Memory B cell (primary cell): ENCODE measurements at places on chromosomes 16 and 17.
A peak's percentile ranks its signal among the peaks of the same experiment; 100 is the strongest.

GRCh38 chr16:85735225-85735635 lies 15.7 kb downstream of the C16orf74 start:
- peak overlapping the region; percentile 38 for H3K27ac ChIP-seq
- H3K36me3 ChIP-seq, result peaks cover 8% of the 10 kb centered on the region
- DNase-seq, result peak; percentile 34
- peaks cover 22% of the 10 kb centered on the region for H3K4me1 ChIP-seq

GRCh38 chr17:2089021-2089422 lies 34.1 kb downstream of the HIC1 start:
- peaks cover 53% of the 10 kb centered on the region for H3K4me1 ChIP-seq
- peaks cover 16% of the 10 kb centered on the region for H3K36me3 ChIP-seq
- DNase-seq, result no peak
- peak overlapping the region; percentile 92 for H3K27ac ChIP-seq
- no peaks in the 10 kb centered on the region for H3K27me3 ChIP-seq

- no peaks in the 10 kb centered on the region for H3K27me3 ChIP-seq
- peaks cover 7% of the 10 kb centered on the region for H3K36me3 ChIP-seq
- peaks cover 54% of the 10 kb centered on the region for H3K4me1 ChIP-seq
- no peak for DNase-seq
- H3K4me3 ChIP-seq, result peak overlapping the region; percentile 76
- peak overlapping the region; percentile 84 for H3K27ac ChIP-seq
Observed at GRCh38 chr17:60087882-60088669, 9.4 kb upstream of the HEATR6 start.

GRCh38 chr16:84176192-84177053 lies 10.4 kb downstream of the TAF1C start:
- no peak overlapping the region for H3K4me3 ChIP-seq
- peaks cover 5% of the 10 kb centered on the region for H3K27me3 ChIP-seq
- H3K36me3 ChIP-seq, result no peaks in the 10 kb centered on the region

- H3K36me3 ChIP-seq, result no peaks in the 10 kb centered on the region
- H3K27ac ChIP-seq, result no peak overlapping the region
- no peak overlapping the region for H3K4me3 ChIP-seq
- H3K27me3 ChIP-seq, result peaks cover 42% of the 10 kb centered on the region
- peaks cover 8% of the 10 kb centered on the region for H3K4me1 ChIP-seq
Observed at GRCh38 chr17:49002331-49002730, 5.1 kb downstream of the IGF2BP1 start.

DNA sequence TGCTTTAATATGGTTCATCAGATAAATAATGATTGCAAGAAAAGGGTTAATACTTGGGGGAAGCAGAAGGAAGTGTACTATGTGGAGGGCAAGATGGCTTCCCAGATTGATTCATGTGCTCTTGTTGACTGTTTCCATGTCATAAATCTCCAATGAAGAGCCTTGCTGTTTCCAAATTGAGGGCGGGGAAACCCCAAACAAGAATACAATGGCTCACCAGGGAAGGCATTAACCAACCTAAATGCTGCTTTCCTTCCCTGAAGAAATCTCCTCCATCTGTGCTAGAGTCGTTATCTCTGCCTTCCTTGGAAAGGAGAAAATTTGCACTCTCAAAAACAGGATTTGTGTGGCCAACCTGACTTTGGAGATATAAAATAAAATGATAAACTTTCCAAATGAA lies 28.0 kb upstream of the CDH13 start:
- peaks cover 1% of the 10 kb centered on the region for H3K36me3 ChIP-seq
- DNase-seq, result no peak
- no peak overlapping the region for H3K4me3 ChIP-seq
- H3K4me1 ChIP-seq, result no peaks in the 10 kb centered on the region

DNA sequence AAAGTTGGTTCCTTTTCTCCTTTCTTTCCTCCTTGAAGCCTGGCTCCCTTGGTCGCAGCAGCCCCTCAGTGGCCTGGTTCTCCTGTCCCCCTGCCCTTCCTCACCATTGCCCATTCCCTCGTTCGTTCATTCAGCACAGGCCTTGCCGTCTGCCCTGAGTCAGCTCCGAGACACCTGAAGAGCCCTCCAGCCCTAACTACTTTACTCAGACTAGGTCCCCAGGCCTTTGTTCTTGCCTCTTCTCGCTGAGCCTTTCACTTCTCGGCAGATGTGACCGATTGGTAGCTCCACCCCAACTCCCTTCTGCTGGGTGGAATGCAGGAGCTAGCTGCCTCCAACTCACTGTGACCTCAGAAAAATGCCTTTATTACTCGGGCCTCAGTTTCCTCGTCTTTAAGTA lies 7.0 kb upstream of the ADAM11 start:
- no peak overlapping the region for H3K4me3 ChIP-seq
- DNase-seq, result no peak
- H3K27ac ChIP-seq, result no peak overlapping the region
- H3K4me1 ChIP-seq, result no peaks in the 10 kb centered on the region

DNA sequence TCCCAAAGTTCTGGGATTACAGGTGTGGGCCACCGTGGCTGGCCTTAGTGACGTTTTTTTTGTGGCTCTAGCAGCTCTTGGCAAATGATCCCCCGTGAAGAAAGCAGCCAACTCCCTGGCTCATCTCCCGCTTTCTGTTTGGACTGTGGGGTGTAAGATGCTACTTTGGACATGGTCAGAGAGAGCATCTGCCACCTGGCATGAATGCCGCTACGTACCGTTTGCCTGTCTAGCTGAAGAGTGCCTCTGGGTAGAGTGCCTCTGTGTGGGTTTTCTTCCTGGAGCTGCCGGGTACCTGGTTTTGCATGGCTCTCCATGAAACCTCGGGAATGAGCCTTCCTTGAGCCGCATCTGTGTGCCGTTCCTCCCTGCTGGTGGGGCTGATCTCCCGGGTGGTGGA lies 34.3 kb downstream of the NDEL1 start:
- peaks cover 29% of the 10 kb centered on the region for H3K36me3 ChIP-seq
- no peak overlapping the region for H3K27ac ChIP-seq
- peaks cover 2% of the 10 kb centered on the region for H3K4me1 ChIP-seq
- no peak for DNase-seq
- no peak overlapping the region for H3K4me3 ChIP-seq

DNA sequence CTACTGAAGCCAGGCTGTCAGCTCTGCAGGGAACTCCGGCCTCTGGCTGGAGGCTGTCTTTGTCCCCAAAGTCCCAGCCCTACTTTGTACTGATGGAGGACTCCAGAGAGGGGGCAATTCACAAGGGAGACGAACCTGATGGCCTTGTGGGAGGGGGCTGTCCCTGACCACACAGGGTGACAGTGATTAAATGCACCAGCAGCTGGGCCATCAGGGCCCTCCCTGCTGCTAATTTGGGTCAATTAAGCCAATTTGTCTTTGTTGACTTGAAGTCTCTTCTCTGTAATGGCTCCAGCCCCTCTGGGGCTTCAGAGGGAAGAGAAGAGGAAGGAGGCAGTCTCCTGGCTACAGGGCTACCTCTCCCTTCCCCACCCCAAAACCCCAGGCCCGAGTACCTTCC lies 22.0 kb downstream of the TMEM132E start:
- H3K36me3 ChIP-seq, result no peaks in the 10 kb centered on the region
- peaks cover 23% of the 10 kb centered on the region for H3K27me3 ChIP-seq
- H3K4me1 ChIP-seq, result no peaks in the 10 kb centered on the region
- DNase-seq, result no peak

DNA sequence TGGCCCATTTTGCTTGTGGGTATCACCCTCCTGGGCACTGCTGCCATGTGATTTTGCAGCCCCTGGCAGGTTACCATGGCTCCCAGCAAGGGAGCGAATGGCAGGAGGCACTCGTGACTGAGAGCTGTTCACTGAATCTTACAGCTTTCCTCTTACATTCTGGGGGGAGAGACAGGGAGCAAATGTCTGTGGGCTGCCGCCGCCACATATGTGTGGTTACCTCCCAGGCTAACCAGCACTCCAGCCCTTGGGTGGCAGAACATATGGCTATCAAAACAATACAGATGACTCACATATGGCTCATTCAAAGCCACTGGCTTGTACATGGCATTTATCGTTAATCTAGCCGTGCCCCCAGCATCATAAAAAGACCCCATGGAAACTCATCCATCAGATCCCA lies 19.8 kb downstream of the GTF3C1 start:
- H3K36me3 ChIP-seq, result peaks cover 63% of the 10 kb centered on the region
- H3K27ac ChIP-seq, result no peak overlapping the region
- H3K27me3 ChIP-seq, result no peaks in the 10 kb centered on the region
- H3K4me3 ChIP-seq, result no peak overlapping the region
- no peak for DNase-seq
- peaks cover 2% of the 10 kb centered on the region for H3K4me1 ChIP-seq

DNA sequence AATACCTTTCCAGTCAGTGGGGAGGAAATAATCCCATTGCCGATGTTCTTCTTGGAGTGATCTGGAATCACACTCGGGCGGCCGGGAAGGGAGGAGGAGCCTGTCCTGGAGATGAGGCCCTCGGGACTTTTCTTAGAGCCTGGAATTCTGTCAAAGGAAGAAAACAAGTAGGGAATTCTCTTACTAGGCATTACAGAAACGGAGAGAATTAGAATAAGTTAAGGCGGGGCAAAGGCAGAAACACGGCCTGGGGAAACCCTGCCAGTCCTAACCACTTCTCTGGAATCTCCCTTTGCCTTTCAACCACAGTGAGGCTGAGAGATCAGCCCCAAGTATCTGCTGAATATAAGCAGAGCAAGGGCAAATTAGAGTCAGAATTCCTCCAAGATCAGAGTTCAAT lies 27.8 kb downstream of the USP36 start:
- no peaks in the 10 kb centered on the region for H3K27me3 ChIP-seq
- no peak for DNase-seq
- H3K27ac ChIP-seq, result peak overlapping the region; percentile 60
- H3K4me1 ChIP-seq, result no peaks in the 10 kb centered on the region
- no peak overlapping the region for H3K4me3 ChIP-seq

DNA sequence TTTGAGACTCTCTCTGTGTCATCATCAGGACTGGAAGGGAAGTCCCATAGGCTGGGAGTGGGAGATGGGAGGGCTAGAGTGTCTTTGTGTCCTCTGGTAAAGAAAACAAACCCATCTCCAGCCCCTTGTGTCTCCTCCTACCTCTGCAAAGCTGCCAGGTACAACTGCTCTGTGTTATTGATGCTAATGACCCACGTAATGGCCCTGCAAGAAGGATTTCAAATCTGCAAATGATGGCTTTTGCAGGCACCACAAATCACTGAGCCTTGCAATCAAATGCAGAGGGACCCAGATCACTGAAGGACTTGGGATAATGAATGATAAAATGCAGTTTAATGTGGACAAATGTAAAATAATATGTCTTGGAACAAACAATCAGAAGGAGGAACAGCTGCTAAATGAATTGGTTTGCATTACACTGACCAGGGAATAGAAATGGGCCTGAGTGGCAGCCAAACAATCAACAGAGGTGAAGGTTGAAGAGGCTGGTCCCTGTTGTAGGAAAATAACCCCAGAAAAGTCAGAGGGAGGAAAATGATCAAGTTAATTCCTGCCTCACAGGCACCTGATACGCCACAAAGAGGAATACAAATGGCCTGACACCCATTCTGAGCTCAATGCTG lies 425.1 kb downstream of the UTP18 start:
- no peak overlapping the region for H3K27ac ChIP-seq
- no peaks in the 10 kb centered on the region for H3K27me3 ChIP-seq
- DNase-seq, result no peak

GRCh38 chr17:80212109-80212508 lies 8.0 kb downstream of the SGSH start:
- no peak for DNase-seq
- H3K27ac ChIP-seq, result no peak overlapping the region
- H3K36me3 ChIP-seq, result peaks cover 11% of the 10 kb centered on the region
- H3K4me3 ChIP-seq, result no peak overlapping the region

DNA sequence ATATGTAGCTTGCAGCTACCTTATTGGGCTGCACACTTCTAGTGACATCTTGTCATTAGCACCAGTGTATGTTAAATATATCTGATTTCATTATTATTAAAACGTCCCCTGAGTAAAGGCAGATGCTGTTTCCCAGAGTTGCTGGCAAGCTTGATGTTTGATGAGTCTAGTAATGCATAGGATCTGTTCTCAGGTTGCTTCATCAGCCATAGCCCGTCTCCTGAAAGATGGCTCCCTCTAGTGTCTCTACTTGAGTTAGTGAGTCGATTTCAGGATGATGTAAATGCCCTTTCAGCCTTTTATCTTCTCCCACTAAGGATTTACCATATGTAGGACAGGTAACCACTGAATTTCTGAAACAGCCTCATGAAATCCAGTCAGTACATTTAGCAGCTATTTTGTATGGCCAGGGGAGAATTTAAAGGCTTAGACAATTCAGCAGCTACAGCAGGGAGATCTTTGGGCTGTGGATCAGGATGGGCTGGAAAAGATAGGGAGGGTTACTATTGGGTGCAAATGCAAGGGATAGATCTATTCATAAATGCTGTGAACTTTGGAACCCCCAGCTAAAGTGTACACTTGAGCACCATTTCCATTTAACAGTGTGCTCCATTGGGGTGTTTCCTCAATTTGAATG lies 376.3 kb downstream of the CNTNAP4 start:
- H3K36me3 ChIP-seq, result no peaks in the 10 kb centered on the region
- no peaks in the 10 kb centered on the region for H3K4me1 ChIP-seq
- peaks cover 7% of the 10 kb centered on the region for H3K27me3 ChIP-seq
- H3K4me3 ChIP-seq, result no peak overlapping the region

GRCh38 chr17:1082579-1082978 lies 85.7 kb downstream of the TIMM22 start:
- peaks cover 12% of the 10 kb centered on the region for H3K36me3 ChIP-seq
- H3K4me1 ChIP-seq, result no peaks in the 10 kb centered on the region
- H3K4me3 ChIP-seq, result no peak overlapping the region
- H3K27ac ChIP-seq, result no peak overlapping the region
- no peaks in the 10 kb centered on the region for H3K27me3 ChIP-seq
- no peak for DNase-seq

DNA sequence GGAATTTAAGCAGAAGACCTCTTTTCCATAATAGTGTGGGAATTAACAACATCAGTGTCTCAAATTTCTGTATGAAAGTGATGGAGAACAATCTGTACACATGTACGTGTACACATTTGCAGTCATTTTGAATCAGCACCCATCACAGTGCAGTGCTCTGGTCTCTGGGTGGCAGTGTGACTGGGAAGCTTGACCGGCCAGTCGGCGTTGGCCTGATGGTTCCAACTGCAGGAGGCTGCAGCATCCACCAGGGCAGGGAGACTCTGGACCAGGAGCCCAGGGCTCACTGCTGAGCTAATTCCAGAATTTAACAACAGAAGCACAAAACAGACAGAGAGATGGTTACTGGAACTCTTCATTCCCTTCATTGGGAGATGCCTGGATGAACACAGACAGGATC lies 17.9 kb downstream of the ZC3H18 start:
- no peak overlapping the region for H3K27ac ChIP-seq
- H3K4me3 ChIP-seq, result no peak overlapping the region
- H3K4me1 ChIP-seq, result peaks cover 20% of the 10 kb centered on the region

DNA sequence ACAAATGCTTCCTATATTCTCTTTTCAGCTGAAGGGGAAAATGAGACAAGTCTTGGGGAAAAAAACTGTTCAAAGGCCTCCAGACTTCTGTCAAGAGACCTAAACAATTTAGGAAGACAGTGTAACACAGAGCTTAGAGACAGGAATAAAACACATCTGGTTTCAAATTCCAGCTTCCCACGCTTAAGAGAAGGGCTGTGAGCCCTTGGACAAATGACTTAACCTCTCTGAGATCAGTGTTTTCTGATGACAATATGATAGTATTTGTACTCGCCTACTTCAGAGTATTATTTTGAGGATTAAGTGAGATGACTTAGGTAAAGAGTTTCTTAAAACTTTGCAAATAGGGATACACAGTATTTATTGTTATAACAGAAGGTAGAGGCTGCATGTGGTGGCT lies 29.5 kb downstream of the SMURF2 start:
- no peak for DNase-seq
- peaks cover 40% of the 10 kb centered on the region for H3K4me1 ChIP-seq
- peaks cover 7% of the 10 kb centered on the region for H3K36me3 ChIP-seq
- no peak overlapping the region for H3K4me3 ChIP-seq
- no peaks in the 10 kb centered on the region for H3K27me3 ChIP-seq

GRCh38 chr17:69468207-69468606 lies 53.7 kb downstream of the MAP2K6 start:
- no peak overlapping the region for H3K27ac ChIP-seq
- no peak overlapping the region for H3K4me3 ChIP-seq
- H3K36me3 ChIP-seq, result peaks cover 21% of the 10 kb centered on the region
- no peaks in the 10 kb centered on the region for H3K27me3 ChIP-seq
- H3K4me1 ChIP-seq, result peaks cover 9% of the 10 kb centered on the region
- no peak for DNase-seq
